ENCODE measurements at places on chromosomes 4 and X.

DNA sequence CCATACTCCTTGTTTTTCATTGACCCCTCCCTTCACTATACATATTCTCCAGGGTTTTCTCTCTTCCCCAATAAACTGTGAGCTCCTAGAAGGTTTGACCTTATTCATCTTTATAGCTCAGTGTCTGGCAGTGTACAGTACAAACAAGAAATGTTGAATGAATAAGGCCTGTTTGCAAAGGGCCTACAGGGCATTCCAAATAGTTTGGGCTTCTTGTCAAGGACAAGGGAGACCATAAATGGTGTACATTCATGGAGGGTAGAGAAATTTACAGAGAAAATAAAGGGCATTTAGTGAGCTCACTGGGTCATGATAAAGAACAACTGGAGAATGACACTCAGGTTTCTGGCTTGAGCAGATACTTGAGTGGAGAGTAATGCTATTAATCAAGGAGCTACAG, 47.5 kb upstream of the EIF1AX start:
- no peak for DNase-seq

DNA sequence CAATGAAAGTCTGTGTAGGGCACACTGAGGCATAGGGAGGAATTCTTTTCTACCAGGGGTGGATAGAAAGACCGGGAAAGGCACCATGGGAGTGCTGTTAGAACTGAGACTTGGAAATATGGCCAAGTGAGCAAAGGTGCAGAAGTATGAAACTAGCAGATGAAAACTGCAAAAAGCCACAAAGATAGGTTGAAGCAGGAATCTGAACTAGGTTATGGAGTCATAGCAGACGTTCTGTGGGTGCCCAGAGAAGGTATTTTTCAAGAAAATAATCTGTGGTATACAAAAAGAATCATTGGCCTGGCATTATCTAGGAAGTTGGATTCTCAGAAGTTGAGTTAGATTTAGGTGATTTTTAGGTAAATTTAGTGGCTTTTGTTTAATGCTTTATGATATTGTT, 48.5 kb downstream of the SMAD1 start:
- no peak for DNase-seq

GRCh38 chrX:87572901-87573300, 55.3 kb downstream of the KLHL4 start:
- DNase-seq: no peak

DNA sequence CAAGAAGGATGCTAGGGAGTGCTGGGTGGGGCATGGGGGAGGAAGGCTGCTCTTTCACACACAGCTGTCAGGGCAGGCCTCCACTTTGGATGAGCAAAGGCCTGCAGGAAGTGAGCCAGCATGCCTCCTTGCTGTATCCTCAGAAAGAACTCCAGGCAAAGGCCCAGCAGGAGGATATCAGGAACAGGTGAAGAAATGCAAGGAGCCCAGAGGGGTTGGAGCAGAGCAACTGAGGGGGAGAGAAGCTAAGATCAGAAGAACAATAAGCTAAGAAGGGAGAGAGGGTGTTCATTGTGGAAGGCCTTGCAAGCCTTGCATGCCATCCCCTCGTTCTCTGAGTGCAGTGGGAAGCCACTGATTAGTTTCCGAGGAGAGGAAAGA, 115.1 kb downstream of the CAMK2D start:
- no peak for DNase-seq

- DNase-seq: no peak
Observed at GRCh38 chrX:8346060-8346459, 118.6 kb upstream of the VCX3B start.
